RPMI7951 (cell line): ENCODE measurements at places on chromosomes 13 and 19. TPM values are rescaled to one million over a fixed set of nuclear protein-coding genes. Genes with fewer than 3 reads are reported as not detected.

- DNase-seq, result peak; percentile 80
Observed at GRCh38 chr19:9934132-9934950, 2.0 kb downstream of the OLFM2 start.

- DNase-seq, result no peak
Observed at GRCh38 chr13:51589793-51590192, 5.5 kb downstream of the WDFY2 start.

DNA sequence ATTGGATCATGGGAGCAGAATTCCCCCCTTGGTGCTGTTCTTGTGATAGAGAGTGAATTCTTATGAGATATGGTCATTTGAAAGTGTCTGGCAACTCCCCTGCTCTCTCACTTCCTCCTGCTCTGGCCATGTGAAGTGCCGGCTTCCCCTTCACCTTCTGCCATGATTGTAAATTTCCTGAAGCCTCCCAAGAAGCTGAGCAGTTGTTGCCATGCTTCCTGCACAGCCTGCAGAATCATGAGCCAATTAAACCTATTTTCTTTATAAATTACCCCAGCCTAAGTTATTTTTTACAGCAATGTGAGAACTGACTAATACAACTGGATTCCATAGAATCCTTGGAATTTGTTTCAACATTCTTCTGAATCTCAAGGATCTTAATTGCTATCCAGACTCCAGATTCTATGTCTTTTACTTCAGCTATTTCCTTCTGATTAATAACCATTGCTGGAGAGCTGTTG, 328.1 kb downstream of the SLITRK5 start:
- no peak for DNase-seq

DNA sequence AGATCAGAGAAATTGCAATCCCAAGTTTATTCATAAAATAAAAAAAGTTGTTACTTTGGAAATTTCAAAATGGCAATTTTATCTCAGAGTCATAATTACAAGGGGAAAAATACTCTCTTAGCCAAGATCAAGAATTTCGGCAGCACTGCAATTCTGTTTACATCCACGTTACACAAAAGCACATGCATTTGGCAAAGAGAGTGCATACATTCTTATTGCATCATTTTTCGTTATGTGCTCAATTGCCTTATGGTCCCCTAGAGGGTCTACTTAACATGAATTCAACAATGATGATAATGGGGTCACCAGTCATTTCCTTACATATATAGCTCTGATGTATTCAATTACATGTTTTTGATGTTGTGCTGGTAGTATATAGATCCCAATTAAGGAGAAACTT, 498.0 kb downstream of the DIAPH3 start:
- DNase-seq, result no peak

GRCh38 chr13:101327871-101328270, 88.4 kb downstream of the NALCN start:
- DNase-seq, result peak; percentile 28

DNA sequence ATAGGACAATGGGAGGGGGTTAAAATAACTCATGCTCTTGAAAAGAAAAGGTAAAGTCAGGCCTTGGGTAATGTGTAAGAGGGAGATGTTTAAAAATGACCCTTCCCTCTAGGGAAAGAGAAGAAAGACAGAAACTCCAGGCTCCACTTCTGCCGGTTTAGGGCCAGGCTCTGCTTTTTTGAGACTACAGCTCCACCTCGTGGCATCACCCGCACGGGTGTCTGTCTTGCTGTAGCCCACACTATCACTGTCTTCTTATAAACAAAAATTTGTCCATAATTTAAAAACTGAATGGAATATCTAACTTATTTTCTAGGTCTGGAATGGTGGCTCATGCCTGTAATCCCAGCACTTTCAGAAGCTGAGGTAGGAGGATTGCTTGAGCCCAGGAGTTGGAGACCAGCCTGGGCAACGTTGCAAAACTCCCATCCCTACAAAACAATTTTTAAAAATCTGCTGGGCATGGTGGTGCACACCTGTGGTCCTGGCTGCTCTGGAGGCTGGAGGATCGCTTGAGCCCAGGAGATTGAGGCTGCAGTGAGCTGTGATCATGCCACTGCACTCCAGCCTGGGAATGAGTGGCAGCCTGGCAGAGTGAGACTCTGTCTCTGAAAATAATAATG, 65.1 kb upstream of the GTF3A start:
- DNase-seq, result peak; percentile 44

AKAP8L gene
- 31.6 and 33.8 TPM in 2 replicates for total RNA-seq

- DNase-seq, result no peak
Observed at GRCh38 chr13:108996430-108996829, 367.0 kb downstream of the MYO16 start.

DNA sequence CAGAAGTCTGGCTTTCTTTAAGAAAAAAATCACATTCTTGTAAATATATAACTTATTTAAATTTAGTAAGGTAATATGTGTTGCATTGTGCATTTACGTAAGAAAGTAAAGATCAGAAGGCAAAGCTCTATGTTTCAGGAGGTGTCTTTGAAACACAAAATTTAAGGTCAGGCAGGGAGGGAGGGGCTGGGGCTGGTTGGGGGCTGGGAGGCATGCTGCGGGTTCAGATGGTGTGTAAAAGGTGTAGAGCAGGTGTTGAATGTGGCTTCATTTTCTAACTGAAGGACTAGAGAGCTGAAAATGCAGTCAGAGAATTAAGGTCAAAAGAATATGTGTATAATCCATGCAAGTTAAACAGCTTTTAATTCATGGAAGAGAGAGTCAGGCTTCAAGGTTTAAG, 14.3 kb downstream of the FAM216B start:
- DNase-seq, result no peak

GRCh38 chr13:37878496-37878895, 8.9 kb upstream of the TRPC4 start:
- DNase-seq, result peak; percentile 33

SIGLECL1 gene
- total RNA-seq, result not detected in 2 replicates

- DNase-seq, result no peak
Observed at GRCh38 chr13:51697855-51698254, 106.1 kb downstream of the DHRS12 start.

ZNF112 gene
- 6.2 TPM in 2 replicates for total RNA-seq

- DNase-seq, result peak; percentile 23
Observed at GRCh38 chr13:66933994-66934393, 296.1 kb downstream of the PCDH9 start.

DNA sequence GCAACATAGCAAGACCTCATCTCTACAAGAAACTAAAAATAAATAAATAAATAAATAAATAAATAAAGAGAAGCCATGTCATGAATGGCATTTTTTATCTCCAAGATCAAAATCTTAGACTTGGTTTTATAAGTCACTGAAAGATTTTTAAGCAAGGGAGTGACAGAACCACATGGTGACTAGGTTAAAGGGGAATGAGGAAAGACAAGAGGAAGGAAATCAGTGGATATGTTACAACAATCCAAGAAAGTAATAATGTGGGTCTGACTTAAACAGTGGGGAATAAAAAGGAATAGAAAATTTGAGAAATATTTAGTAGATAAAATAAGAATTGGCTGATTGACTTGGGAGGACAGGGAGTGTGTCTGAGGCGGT, 18.8 kb upstream of the MED4 start:
- no peak for DNase-seq
